ENCODE measurements at places on chromosomes 7 and 10.

DNA sequence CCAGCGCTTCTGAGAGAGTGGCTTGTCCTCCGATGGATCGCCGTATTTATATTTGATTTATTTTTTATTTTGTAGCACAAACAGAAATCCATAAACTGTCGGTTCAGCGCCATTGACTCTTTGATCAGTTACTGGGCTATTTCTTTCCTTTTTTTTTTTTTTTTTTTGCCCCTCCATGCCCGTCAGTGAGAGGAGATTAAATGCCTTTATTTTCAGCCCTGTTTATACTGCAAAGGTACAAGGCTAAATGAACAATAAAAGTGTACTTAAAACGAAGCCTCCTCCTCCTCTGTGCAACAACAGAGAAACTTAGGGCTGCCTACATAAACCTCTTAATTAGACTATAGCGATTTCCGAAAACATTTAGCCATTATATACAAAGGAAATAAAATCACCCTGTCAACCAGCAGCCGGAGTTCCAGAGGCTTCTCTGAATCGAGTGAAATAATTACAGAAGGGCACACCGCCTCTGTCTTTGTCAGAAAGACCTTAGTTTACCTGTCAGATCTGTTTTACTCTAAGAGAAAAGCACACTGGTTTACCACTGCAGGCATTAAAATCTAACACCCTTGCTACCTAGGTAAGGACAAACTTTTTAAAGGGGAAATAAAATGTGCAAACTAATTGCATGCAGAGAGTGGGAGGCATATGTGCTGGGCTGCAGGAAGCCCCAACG lies 3.5 kb downstream of the EBF3 start:
- no peak for DNase-seq

GRCh38 chr7:157752832-157753291 lies 416.1 kb downstream of the DNAJB6 start:
- no peak for DNase-seq

DNA sequence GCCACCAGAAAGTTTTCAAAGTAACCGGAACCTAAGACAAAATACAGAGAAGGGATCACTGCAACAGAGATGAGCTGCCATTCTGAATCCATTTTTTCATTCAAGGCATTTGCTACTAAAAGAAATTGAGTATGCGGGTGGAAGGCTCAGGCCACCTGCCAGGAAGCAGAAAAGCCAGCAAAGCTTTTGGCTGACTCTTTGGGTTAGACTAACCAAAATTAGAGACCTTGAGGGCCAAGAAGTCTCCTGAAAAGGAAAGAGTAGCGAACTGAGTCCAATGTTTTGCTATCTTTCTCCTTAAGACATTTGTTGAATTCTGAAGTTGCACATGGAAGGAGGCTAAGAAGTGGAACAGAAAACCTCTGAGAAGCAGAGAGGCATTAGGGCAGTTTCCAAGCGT lies 79.0 kb downstream of the FAS start:
- no peak for DNase-seq

DNA sequence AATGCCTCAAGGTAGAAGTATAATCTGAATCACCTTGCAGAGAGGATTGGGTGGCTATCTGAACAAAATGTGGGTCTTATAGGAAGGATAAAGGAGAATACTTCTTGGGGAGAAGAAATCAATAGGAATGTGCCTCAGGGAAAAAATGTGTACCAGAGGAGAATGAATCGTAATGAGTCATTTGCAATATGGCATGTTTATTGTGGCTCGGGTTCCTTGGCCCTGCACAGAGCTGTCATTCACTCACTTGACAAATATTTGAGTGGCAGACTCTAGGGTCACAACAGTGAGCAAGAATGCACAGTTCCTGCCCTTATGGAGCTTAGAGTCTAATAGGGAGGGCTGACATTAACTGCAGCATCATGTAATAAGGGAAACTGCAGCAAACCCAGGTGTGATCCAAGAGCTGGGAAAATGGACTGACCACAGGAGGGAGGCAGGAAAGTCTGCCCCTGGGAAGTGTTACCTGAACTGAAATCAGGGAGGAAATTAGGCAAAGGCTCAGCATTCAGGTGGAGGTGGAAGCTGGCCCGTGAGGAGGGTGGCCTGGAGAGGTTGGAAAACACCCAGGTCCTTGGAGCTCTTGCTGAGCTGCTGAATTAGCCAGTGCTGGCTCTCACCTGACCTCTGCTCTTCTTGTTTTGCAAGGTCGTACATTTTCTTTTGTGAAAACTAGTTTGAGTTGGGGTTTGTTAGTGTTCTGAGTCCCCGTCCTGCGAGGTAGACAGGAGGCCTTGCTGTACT lies 203.9 kb downstream of the FRMD4A start:
- no peak for DNase-seq

Data from hepatic stellate cell (primary cell).